ENCODE measurements at places on chromosomes 6 and 20.

DNA sequence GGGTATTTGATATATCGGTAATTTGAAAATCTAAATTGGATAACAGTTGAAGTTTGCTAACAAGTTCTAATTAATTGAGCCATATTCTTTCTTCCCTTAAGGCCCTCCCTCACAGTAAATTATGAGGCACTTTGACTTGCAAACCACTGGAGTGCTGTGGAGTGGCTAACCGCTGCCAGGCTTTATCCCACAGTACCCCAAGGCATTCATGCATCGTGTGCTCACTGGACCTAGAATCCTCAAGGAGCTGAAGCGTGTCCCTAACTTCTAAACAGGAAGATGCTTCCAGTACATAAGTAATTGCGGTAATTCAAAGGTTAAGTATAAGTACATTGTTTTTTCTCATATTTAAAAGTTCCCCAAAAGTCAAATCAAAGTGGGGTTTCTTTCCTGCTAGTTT lies 499.9 kb downstream of the TFAP2A start:
- no peaks in the 10 kb centered on the region for H3K27me3 ChIP-seq
- no peak for DNase-seq
- no peak overlapping the region for H3K27ac ChIP-seq
- H3K36me3 ChIP-seq = no peaks in the 10 kb centered on the region

DNA sequence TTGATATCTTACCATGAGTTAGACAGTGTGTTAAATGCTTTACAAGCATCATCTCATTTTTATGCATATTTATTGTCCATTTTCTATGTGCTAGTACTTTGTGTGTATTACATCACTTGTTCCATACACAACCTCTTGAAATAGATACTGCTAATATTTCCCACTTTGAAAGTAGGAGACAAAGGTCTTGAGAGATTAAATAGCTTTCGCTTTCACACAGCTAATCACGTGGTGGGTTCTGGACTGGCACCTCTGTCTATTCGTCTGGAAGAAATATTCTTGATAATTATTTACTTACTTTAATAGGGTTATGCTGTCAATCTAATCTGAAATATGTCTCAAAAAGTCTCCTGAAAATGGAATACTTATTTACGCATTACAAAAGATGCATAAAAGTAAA lies 30.2 kb downstream of the EPHA7 start:
- no peaks in the 10 kb centered on the region for H3K27me3 ChIP-seq
- no peak overlapping the region for H3K27ac ChIP-seq
- H3K4me3 ChIP-seq = no peak overlapping the region
- no peaks in the 10 kb centered on the region for H3K36me3 ChIP-seq

DNA sequence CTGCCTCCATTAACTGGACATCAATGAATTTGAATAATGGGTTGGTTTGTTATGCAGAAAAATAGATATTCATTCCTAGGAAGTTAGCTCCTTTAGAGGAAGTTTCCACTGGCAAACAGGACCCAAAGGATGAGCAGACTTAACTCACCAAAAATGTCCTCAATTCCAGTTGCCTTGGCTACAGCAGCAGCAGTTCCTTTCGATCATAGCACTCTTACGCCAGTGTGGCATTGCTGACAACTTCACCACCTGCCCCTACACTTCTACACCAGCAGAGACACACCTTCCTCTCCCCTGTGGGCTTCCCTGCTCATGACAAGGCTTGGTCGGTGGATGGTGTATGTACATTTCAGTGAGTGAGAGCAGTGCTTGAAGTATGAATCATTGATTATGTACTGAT lies 532.8 kb downstream of the QKI start:
- no peak for DNase-seq
- H3K27me3 ChIP-seq = peaks cover 17% of the 10 kb centered on the region
- H3K36me3 ChIP-seq = no peaks in the 10 kb centered on the region
- H3K4me1 ChIP-seq = no peaks in the 10 kb centered on the region

GRCh38 chr6:28789553-28790083 lies 134.2 kb downstream of the TRIM27 start:
- peak overlapping the region; percentile 81 for H3K4me3 ChIP-seq
- peaks cover 83% of the 10 kb centered on the region for H3K27me3 ChIP-seq

GRCh38 chr6:50922579-50923525 lies 104.2 kb downstream of the TFAP2B start:
- no peak overlapping the region for H3K4me3 ChIP-seq
- DNase-seq = no peak
- no peaks in the 10 kb centered on the region for H3K4me1 ChIP-seq
- no peaks in the 10 kb centered on the region for H3K36me3 ChIP-seq
- no peak overlapping the region for H3K27ac ChIP-seq

DNA sequence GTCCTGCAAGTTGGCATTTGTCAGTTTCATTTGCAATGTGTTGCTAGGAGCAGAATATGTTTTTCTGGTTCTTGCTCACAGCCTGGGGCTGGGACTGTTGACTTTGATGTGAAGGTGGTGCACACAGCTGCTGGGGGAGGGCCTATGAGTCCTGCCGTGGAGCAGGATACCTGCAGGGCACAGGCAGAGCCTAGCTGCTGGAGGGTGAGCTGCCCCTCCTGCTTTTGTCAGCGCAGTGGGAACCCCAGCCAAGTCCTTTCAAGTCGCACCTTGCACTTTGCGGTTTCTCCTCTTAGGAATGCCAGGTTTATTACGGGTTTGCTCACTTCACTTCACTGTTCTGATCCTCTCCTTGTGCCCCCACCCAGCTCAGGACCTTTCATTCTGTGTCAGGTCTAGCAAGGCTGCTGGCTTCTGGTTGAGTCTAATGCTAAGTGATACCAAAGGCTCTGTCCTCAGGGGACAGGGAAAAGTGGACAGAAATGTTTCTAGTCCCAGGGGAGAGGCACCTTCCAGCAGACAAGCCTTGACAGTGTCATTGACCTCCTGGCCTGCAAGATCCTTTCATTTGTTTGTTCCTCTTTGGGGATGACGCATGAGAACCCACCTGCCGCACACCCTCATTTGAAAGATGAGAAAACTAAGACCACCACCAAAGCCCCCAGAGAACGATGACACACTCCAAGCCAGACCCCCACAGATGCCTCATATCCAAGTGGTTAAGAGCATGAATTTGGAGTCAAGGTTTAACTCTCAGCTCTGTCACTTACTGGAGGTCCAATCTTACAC lies 2.7 kb upstream of the SPO11 start:
- H3K36me3 ChIP-seq = no peaks in the 10 kb centered on the region
- H3K4me3 ChIP-seq = no peak overlapping the region
- H3K27ac ChIP-seq = no peak overlapping the region

GRCh38 chr6:157066781-157067491 lies 256.4 kb downstream of the TMEM242 start:
- no peak overlapping the region for H3K4me3 ChIP-seq
- peak overlapping the region; percentile 46 for H3K27ac ChIP-seq
- peaks cover 37% of the 10 kb centered on the region for H3K4me1 ChIP-seq
- peaks cover 4% of the 10 kb centered on the region for H3K36me3 ChIP-seq
- DNase-seq = no peak

DNA sequence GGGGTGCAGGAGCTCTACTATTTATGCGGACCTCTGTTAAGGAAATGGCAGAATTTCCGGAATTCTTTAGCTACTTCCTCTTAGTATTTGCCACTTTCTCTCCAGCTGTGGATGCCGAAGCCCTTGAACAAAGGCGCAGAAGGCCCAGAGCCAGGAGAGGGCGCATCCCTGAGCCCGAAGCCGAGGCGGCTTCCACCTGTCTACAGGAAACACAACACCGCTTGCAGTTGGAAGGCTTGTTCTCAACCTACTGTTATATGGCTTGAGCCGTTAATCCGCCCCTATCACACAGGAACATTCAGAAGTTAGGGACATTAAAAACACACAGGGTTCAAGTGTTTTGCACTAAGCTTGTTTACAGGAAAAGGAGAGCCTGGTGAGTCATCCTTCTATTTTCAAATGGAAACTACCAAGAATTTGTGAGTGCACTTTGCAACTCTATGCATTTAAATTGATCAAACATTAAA lies 417.1 kb downstream of the BCKDHB start:
- H3K27ac ChIP-seq = peak overlapping the region; percentile 89
- peaks cover 8% of the 10 kb centered on the region for H3K4me1 ChIP-seq
- H3K27me3 ChIP-seq = peaks cover 2% of the 10 kb centered on the region
- peak; percentile 61 for DNase-seq
- H3K4me3 ChIP-seq = peak overlapping the region; percentile 9

DNA sequence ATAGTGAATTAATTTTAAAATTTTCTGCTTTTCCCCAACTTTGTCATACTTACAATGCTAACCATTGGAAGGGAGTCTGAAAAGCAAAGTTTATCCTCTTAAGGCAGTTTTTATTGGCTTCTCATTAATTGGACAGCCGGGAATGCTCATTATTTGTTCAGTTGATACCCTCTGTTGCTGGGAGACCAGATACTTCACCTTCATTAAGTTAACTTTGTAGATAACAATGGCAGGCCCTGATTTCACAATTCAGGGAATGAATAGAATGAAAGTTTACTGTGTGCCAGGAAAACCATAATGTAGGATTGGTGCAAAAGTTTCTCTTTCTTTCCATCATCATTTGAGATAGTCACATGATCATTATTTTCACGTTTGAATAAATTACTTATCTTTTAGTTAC lies 49.0 kb downstream of the COL19A1 start:
- no peaks in the 10 kb centered on the region for H3K36me3 ChIP-seq
- no peak overlapping the region for H3K4me3 ChIP-seq
- DNase-seq = no peak
- H3K27ac ChIP-seq = no peak overlapping the region

GRCh38 chr6:136037242-136037875 lies 185.9 kb downstream of the PDE7B start:
- H3K27me3 ChIP-seq = peaks cover 7% of the 10 kb centered on the region
- H3K27ac ChIP-seq = peak overlapping the region; percentile 15
- DNase-seq = no peak
- H3K4me1 ChIP-seq = peaks cover 11% of the 10 kb centered on the region
- peak overlapping the region; percentile 27 for H3K4me3 ChIP-seq
- H3K36me3 ChIP-seq = peaks cover 5% of the 10 kb centered on the region

GRCh38 chr6:24231438-24231977 lies 105.5 kb downstream of the NRSN1 start:
- no peak overlapping the region for H3K4me3 ChIP-seq
- H3K36me3 ChIP-seq = no peaks in the 10 kb centered on the region
- no peaks in the 10 kb centered on the region for H3K4me1 ChIP-seq
- peaks cover 2% of the 10 kb centered on the region for H3K27me3 ChIP-seq
- no peak for DNase-seq
- H3K27ac ChIP-seq = no peak overlapping the region

DNA sequence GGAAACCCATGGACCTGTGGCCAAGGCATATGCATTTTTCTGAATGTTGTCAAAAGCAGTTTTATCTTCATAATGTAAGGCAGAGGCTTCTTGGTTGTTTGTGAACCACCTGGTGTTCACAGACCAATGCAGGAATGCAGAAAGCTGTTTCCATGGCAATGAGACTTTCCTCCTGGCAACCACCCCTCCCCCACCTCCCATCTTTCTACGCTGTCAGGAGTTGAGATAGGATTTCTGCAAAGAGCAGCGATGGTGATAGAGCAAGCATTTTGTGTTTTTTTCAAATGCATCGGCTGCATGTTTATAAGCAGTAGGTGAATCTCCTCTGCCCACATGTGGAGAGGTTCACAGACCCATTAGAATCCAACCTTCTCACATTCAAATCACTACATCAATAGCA lies 114.1 kb upstream of the SMLR1 start:
- peaks cover 19% of the 10 kb centered on the region for H3K4me1 ChIP-seq
- peaks cover 4% of the 10 kb centered on the region for H3K36me3 ChIP-seq
- no peak overlapping the region for H3K27ac ChIP-seq
- no peaks in the 10 kb centered on the region for H3K27me3 ChIP-seq

DNA sequence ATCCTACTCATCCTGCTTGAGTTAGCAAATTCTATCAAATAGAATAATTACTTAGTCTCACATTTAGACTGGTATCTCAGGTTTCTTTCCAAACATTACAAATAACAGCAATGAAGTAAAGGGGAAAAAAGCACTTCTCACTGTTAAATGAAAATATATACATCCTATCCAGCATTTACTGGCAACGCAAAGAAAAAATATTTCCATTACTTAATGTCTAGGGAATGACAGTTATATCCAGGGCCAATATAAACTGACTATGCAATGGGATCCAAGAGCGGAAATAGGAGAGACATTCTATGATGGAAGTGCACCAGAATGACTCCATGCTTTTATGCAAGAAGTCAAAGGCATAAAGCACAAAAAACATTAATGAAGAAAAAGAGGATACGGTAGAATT lies 60.3 kb downstream of the ME1 start:
- no peaks in the 10 kb centered on the region for H3K4me1 ChIP-seq
- no peak overlapping the region for H3K4me3 ChIP-seq
- H3K27ac ChIP-seq = no peak overlapping the region
- no peaks in the 10 kb centered on the region for H3K27me3 ChIP-seq

- no peaks in the 10 kb centered on the region for H3K27me3 ChIP-seq
- no peak overlapping the region for H3K4me3 ChIP-seq
- H3K27ac ChIP-seq = no peak overlapping the region
- no peaks in the 10 kb centered on the region for H3K4me1 ChIP-seq
- no peaks in the 10 kb centered on the region for H3K36me3 ChIP-seq
Observed at GRCh38 chr6:161613711-161614110, 339.9 kb upstream of the AGPAT4 start.

GRCh38 chr6:154986787-154987235 lies 8.3 kb upstream of the TIAM2 start:
- H3K4me1 ChIP-seq = peaks cover 1% of the 10 kb centered on the region
- DNase-seq = no peak
- no peaks in the 10 kb centered on the region for H3K36me3 ChIP-seq
- H3K27ac ChIP-seq = no peak overlapping the region
- H3K4me3 ChIP-seq = no peak overlapping the region
- peaks cover 4% of the 10 kb centered on the region for H3K27me3 ChIP-seq
